Occipital lobe (tissue), 3 donors: ENCODE measurements at places on chromosomes 16 and 17.

DNA sequence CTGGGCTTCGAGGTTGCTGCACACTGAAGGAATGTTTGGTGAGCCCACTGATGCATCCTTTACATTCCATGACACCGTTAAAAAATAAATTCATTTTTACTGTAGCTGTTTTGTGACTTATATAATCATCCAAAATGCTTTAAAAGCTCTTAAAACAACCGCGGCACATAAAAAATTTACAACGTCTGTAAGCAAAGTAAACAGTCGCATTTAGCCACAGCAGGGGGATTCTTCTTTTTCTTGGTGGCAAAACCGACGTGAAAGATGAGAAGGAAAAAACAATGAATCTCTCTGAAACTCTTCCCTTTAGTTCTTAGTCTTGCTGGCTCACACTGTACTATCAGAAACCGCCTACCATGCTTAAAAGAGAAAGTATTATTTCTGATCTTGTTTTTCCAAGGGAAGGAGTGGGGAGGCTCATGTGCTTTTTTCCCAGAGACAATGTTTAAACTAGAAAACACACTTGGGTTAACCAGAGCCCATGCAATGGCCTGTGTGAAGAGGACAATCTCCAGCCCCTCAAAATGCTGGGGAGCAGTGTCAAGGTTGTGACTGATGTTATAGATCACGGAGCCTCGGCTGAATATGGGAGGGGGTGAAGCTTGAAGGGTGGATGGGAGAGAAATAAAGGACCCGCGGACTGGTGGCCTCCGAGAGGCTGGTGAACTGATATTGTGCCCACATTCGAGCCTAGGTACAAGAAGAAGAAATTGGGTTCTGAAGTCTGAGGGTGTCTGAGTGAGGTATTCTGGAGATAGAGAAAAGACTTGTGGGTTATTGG lies 91.1 kb downstream of the IRF8 start:
- no peak for DNase-seq

- DNase-seq = no peak
Observed at GRCh38 chr16:3086596-3087242, 12.4 kb downstream of the ZSCAN10 start.

DNA sequence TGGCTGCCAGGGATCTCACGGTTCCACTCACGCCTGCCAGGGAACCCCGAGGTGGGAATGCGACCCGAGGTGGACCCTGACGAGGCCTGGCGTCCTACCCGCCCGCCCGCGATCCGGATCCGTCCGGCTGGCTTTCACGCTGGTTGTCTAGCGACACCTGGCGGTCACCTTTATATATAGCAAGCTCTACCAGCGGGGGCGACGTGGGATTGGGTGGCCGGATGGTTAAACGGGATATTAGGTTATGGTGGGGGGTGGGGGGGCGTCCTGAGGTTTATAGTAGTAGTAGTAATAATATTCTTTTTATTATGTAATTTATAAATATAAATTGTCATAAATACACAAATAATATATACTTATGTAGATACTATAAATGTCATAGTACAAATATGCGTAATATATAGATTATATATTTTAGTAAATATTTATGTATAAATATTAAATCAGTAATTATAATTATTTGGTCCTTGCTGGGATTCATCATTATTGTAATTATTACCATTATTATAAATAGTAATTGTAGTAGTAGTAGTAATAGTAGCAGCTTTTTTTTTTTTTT lies 136.9 kb downstream of the KCNJ12 start:
- DNase-seq = peak; percentile 51

- DNase-seq = no peak
Observed at GRCh38 chr17:80783971-80784370, 207.7 kb upstream of the CHMP6 start.

GRCh38 chr17:6290488-6291196 lies 144.3 kb downstream of the AIPL1 start:
- no peak for DNase-seq

- DNase-seq = no peak
Observed at GRCh38 chr16:8194794-8195193, 395.5 kb downstream of the TMEM114 start.

- DNase-seq = no peak
Observed at GRCh38 chr16:15141586-15141985, 47.5 kb upstream of the RRN3 start.
